B cell (primary cell): ENCODE measurements at places on chromosomes 1 and 21. TPM values are rescaled to one million over a fixed set of nuclear protein-coding genes. Genes with fewer than 3 reads are reported as not detected.

GRCh38 chr1:17673329-17674072 lies 81.6 kb upstream of the ACTL8 start:
- no peak for DNase-seq

DNA sequence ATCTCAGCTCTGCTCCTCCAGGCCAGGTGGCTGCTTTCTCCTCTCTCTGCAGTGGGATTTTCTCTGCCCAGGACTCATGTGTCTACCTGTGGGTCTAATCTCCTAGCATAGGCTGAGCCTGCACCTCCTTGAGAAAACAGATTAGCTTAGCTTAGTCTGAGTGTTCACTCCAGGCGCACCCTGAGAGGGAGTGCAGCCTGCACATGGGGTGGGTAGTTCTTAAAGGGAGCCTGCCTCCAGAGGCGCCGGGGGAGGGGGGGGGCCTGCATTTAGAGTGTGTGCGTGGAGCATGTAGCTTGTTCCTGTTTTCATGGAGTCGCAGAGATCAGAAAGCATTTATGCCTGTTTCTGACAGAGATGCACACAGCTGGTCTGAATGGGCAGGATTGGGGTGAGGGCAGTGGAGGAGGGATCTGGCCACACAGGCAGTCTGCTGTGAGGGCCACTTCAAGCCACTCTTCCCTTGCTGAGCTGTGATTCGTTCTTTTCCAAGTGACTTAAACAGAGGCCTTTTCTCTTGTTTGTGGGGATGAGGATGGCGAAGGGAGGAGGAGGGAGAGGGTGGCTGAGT lies 45.2 kb downstream of the GALNT2 start:
- peak; percentile 60 for DNase-seq

GRCh38 chr1:7579016-7579415 lies 192.1 kb upstream of the VAMP3 start:
- DNase-seq: no peak

DNA sequence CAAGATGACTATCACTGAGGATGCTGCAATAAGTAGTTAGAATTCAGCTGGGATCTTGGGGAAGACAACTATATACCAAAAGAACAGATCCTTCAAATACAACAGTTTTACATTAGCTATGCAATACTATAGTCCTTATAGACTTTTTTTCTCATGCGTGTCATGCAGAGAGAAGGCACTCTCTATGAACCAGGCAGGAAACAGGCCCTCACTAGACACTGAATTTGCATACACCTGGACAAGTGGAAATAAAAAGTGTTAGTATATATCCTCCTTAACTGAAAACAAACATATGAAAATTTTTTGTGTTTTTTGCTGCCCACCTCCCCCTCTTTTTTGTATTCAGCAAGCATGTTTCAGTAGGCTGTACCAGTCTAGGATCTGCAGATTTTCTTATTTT lies 29.9 kb downstream of the TMCO1 start:
- DNase-seq: peak; percentile 23

DNA sequence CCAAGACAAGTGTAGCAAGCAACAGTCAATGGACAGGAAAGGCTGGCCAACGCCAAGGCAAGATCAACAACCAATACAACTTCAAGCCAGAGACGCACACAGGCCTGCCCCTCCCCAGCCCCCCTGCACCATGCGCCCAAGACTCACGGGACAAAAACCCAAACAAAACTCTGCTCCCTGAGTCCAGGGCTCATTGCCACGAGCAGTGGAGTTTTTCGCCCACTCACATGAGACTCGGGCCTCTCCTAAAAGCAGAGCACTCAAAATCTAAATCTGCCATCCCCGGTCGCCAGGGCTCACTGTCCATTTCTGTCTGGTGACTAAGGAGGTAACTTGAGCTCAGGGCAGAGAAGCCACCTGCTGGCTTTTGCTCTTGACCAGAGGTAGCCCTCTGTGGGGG lies 174.8 kb downstream of the CLIC6 start:
- DNase-seq: no peak

CFHR1 gene
- polyA plus RNA-seq: not detected in 2 replicates

NECTIN4 gene
- not detected in 2 replicates for polyA plus RNA-seq

RPL22 gene
- polyA plus RNA-seq: 70.9 and 123 TPM in 2 replicates

- no peak for DNase-seq
These were observed 11.9 kb downstream of the AHCYL1 start for GRCh38 chr1:109996476-109996875.

DNA sequence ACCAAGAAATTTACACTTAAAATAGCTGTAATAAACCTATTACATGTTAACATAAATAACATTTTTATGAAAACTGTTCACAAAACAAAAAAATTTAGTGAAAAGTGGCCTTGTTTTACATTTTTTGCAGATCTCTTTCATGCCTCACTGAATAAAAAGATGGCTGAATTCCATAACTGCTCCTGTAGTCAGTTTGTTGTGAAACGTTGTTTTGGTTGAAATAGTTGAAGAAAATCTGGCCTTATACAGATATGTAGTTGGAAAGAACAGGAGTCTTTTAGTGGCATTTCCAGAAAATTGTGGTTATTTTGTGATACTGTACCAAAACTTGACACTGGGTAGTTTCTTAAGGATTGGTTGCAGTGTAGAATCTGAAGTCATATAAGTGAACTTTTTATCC lies 18.1 kb downstream of the ITSN1 start:
- DNase-seq: no peak

GRCh38 chr21:25334046-25334730 lies 273.1 kb downstream of the MRPL39 start:
- no peak for DNase-seq

GRCh38 chr1:79903321-79903720 lies 896.8 kb upstream of the ADGRL4 start:
- no peak for DNase-seq

- no peak for DNase-seq
These were observed 23.1 kb upstream of the CNN3 start for GRCh38 chr1:94949681-94950661.

DNA sequence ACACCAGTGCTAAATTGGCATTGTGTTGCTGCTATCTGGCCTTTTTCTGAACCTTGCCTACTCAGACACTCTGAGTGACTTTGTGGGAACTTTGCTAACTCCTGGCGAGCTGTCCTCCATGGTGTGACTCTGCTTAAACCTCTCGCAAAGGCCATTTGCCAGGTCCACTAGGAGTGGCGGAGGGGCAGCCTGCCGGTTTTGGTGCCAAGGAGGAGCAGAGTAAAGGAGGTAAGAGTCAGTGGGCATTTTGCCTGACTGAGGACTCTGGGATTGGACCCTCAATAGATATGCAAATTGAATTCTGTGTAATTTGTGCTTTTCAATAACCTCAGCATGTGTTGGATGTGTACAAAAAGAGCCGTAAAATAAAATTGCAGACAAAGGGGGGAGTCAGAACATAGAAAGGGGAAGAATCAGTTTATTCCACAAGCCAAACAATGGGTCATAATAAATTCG lies 386.6 kb upstream of the NFIA start:
- no peak for DNase-seq

RHD gene
- polyA plus RNA-seq: not detected in 2 replicates

FOXE3 gene
- polyA plus RNA-seq: not detected in 2 replicates

GPR37L1 gene
- polyA plus RNA-seq: not detected in 2 replicates

DNA sequence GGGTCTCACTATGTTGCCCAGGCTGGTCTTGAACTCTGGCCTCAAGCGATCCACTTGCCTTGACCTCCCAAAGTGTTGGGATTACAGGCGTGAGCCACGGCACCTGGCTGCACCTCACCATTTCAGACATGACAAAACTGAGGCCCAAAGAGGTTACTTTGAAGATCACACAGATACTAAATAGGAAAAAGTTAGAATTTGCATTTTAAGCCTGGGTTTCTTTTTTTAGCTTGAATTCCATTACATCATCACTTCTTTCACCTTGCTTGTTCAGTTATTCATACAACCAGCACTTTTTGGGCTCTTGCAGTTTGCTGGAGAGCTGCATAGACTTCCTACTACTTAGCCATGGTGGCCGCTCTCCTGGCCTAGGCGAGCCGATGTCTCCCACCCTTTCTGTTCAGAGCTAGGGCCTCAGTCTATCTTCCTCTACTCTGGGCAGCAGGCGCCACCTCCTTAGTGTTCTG lies 16.3 kb upstream of the CD2 start:
- no peak for DNase-seq

DNA sequence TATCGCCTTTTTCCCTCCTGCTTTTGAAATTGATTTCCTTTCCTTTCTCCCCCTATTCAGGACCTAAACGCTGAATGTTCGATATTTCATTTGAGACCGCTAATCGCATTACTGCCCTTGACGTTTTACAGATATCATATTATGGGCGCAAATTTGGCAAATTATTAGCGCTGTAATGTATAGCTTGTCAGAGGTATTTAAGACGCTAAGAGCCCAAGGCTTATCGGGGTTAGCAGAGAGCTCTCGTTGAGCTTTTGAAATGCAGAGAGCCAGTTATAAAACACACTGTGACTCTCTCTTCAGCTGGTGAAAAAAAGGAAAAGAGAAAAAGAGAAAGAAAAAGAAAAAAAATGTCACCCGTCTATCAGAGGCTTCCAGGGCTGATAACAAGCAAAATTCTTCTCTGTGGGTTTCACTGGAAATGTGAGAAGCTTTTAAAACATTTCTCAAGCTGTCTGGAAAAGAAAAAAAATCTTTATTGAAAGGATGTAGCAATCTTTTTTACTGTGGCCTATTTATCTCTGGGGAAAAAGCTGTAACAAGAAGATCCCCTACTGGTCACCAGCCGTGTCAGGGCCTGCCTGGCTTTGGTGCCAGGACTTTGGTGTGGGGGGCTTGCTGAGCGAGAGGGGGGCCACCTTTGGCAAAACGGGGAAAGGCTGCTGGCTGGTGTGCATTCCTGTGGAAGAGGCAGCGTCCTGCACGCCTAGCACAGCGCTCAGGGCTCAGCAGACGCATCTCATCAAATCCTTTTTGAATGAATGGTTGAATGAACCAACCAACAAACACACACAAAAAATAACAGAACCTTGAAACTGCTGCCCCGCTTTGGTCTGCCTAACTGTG lies 119.8 kb downstream of the RNF220 start:
- DNase-seq: no peak

DNA sequence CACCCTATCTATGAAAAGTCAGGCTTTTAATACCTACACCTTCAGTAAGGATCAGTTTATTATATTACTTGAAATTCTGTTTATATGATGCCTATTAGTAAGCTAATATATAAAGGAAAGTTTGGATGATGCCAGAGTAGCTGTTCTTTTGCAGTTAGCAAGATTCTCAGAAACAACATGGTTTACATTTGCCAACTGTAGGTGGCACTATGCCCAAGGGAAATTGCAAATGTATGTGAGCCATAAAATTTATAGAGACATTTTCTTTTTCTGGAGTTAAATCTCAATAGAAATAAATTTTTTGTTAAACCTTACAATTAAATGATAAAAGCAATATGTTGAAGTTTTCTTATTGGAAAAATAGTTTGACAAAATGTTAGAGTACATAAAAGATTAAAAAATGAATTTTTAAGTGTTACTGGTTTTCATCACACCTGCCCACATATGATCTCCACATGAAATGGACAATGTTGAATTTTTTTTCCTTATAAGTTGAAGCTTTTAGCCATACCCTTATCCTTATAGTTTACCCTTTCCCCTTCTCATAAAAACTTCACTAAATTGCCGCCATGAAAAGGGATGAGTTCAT lies 32.1 kb upstream of the EPHX4 start:
- peak; percentile 42 for DNase-seq

DNA sequence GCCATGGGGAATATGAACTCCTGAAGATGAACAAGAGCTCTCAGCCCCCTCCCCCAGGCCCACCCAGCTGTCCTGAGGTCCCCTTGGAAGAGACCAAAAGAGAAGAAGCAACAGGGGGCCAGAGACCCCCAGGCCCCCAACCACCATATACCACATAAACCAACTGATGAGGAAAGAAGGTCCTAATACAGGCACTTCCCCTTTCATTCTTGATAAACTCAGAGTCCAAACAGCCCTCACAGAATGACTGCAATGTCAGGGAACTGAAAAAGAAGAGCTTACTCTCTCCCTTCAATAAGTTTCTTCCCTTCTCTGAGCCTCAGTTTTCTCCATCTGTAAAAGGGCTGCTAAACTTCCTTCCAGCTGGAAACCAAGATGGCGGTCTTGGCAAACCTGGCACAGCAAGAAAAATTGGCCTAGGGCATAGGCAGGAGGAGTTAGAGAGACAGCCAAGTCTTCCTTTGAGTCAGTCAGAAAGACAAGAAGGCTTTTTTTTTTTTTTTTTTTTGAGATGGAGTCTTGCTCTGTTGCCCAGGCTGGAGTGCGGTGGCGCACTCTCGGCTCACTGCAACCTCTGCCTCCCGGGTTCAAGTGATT lies 90.5 kb downstream of the VWA5B1 start:
- peak; percentile 33 for DNase-seq
